Kidney epithelial cell (primary cell): ENCODE measurements at places on chromosomes 5 and 9. TPM values are rescaled to one million over a fixed set of nuclear protein-coding genes. Genes with fewer than 3 reads are reported as not detected.
A peak's percentile ranks its signal among the peaks of the same experiment; 100 is the strongest.

- DNase-seq, result peak; percentile 18
Observed at GRCh38 chr5:103364074-103364473, 105.5 kb downstream of the MACIR start.

GRCh38 chr5:106163233-106163632, 1507.5 kb downstream of the EFNA5 start:
- no peak for DNase-seq

DNA sequence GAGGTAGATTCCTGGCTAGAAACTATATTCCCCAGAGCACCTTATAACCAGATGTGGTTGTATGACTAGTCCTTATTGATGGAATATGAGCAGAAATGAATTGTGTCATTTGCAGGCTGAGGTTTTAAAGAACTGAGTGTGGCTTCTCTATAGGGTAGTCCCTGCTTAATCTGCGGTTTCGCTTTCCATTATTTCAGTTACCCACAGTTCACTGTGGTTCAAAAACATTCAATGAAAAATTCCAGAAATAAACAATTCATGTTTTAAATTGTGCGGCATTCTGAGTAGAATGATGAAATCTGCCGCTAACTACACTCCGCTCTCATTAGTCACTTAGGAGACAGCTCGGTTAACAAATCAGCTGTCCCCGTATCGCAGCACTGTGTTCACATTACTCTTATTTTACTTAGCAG, 65.1 kb downstream of the ANKRD55 start:
- no peak for DNase-seq

DNA sequence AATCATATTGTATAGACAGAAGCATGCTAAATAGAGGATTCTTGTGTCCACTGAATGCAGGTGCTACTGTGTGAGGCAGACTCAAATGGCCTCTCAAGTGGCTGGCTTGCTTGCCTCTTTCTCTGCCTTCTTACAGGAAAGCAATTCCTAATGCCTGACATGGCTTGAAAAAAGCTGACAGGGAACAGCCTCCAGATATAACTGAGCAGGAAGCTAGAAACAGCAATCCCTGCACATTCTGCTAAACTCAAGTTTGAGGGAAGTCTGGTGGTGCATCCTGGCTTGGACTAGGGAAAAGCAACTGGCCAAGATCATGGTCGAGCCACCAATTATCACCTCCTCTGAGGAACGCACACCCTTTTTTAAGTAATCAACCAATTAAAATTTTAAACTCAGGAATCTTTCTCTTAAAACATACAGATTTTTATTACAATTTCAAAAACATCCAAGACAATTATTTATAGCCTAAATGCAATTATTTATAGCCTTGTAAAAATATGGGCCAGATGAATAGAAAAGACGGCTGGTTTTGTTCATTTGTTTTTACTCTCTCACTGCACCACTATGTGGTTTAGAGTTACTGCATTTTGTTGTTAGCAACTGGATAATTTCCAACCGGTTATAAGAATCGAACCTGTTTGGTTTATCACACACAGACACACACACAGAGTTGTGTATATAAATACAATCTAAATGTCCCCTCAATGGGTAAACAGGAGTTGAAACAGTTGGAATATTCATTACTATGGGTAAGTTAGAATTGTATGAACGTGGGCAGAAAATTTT, 290.9 kb upstream of the ANKRD55 start:
- no peak for DNase-seq

DNA sequence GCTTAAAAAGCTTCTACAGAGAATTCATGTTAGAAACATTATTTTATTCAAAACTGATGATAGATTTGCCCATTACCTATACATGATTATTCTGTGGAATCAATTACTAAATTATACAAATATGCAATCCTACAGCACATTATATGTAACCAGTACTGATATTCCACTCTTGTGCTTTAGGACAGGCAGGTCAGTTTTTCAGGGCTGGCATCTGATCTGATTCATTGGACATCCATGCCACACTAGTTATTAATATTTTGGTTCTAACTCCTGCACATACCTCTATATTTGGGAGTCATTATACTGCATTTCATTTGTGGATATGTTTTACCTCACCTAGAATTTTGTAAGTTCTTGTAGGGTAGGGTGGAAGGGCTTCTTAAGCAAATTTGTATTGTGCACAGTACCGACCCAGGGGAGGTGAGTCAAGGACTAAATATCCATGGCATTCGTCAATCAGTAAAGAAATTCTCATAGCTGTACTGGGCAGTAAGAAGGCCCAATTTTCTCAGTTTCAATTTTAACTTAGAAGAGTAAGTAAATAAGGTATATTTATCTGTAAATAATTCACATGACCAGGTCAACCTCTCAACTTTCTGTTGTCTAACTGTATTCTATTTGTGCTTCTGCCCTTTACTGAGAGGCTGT, 33.5 kb downstream of the ELOVL7 start:
- peak; percentile 65 for DNase-seq

DNA sequence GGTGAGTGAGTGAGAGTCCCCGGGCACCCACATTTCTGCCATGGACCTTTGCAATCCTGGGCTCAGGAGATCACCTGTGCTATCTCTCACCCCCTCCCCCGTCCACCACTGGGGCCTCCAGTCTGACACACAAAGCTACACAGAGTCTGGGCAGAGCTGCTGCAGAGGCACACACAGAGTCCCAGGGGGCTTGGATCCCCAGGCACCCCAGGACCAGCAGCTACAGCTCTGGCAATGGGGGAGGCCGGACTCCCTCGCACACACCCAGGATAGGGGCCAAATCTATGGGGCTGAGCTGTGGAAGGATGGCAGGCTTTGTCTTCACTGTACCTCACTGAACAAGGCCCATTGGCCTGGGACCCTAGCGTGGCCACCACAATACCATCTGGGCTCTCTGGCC, 328.8 kb downstream of the MAN2A1 start:
- no peak for DNase-seq

DNA sequence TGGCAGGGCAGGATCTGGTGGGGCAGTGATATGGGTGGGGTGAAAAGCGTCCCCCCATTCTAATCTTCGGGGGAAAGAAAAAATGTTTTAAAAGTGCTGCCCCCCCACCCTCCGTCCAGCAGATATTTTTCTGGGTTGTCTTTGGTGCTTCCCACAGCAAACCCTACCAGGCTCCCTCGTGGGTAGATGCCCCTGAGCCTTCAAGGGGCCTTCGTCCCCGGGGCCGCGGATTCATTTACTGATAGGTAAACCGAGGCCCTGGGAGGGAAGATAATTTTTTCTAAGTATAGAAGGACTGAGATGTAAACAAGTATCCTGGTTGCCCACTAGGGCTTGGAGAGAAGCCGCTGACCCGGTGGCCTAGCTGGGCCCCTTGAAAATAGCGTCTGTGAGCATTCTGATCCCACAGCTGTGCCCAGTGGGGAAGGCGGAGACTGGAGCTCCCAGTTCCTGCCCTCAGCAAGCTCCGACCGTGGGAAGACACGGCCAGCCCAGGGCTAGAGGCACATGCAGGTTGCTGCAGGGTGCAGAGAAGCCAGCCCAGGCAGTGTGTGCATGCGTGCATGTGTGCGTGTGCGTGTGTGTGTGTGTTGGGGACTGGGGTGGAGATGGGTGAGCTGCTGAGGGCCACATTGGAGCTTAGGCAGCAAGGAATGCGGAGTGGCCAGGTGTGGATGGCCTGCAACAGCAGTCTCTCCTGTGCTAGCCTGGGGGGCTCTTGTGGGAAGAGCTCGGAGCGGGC, 6.0 kb upstream of the RXRA start:
- no peak for DNase-seq

DNA sequence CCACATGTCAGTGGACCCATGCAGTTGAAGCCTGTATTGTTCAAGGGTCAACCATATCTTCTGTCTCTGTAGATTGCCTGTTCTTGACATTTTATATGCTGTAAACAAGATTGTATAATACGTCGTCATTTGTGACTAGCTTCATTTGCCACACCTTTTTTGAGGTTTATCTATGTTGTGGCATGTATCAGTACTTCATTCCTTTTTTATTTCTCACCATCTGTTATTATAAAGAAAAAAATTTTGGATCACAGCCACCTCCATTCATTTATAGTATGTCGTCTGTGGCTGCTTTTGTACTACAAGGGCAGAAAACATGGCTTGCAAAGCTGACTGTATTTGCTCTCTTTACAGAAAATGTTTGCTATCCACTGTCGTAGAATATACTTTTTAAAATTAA, 72.4 kb downstream of the TEK start:
- DNase-seq, result no peak

GRCh38 chr5:122202952-122203351, 73.6 kb downstream of the ZNF474 start:
- no peak for DNase-seq

DNA sequence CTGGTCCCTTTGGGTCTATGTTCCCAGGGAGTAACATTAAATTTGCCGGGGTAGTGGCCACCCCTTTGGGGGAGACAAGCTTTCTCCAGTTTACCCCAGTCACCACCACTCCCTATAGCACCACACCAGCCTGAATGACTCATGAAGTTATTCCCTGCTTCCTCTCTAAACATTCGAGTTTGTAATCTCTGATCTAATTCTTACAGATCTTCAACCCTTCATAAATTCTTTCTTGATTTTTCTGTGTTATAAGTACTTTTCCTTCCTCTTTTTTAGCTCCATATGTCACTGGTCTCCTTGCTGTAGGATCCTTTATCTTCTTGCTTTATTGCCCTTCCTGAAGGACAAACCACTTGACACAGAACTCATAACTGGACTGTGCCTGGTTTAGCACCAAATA, 55.6 kb downstream of the GNA14 start:
- no peak for DNase-seq

GRCh38 chr5:5078009-5078897, 61.9 kb upstream of the ADAMTS16 start:
- DNase-seq, result no peak

GRCh38 chr9:119334745-119335144, 34.5 kb downstream of the BRINP1 start:
- DNase-seq, result no peak

GRCh38 chr9:113600871-113601614, 137.5 kb downstream of the RGS3 start:
- DNase-seq, result no peak

DNA sequence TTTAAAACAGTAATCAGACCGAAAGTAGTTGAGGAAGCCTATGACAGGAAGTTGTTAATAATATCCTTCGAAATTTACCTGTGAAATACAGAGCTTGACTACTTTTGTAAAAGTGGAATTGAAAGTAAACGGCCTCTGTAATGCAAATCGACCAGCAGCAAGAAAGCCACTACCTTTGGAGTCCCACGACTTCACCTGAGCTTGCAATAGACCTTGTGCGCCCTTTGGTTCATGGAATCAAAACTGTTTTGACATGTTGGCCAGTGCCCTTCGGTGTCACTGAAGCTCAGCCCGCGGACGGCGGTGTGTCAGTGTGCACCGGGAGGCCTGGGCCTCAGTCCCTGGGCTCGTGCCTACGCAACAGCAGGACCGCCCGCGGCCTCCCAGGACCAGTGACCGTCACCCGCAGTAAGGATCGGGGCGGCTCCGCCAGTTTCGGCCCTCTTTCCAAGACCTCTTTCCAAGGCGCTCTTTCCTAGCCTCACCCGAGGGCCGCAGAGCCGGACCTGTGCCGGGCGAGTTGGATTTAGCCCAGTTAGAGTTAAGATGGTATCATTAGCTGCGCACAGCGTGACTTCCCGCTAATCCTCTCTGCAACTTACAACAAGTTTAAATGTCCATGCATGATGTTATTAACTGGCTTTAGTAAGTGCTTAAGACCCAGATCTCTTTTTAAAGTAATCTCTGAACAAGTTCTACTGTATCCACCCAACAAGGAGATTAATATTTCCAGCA, 223.3 kb downstream of the MEF2C start:
- DNase-seq, result no peak

- DNase-seq, result no peak
Observed at GRCh38 chr9:127976498-127976897, 4.3 kb downstream of the EEIG1 start.

DNA sequence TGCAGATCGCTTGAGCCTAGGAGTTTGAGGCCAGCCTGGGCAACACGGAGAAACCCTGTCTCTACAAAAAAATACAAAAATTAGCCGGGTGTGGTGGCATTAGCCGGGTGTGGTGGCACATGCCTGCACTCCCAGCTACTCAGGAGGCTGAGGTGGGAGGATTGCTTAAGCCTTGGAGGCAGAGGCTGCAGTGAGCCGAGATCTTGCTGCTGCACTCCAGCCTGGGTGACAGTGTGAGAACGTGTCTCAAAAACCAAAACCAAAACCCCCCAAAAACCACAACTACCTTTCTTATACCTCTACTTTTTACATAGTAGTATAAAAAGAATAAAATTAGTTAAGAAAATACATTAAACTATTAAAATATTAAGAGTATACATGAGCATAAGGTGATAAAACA, 121.2 kb downstream of the RAPGEF6 start:
- DNase-seq, result no peak

DNA sequence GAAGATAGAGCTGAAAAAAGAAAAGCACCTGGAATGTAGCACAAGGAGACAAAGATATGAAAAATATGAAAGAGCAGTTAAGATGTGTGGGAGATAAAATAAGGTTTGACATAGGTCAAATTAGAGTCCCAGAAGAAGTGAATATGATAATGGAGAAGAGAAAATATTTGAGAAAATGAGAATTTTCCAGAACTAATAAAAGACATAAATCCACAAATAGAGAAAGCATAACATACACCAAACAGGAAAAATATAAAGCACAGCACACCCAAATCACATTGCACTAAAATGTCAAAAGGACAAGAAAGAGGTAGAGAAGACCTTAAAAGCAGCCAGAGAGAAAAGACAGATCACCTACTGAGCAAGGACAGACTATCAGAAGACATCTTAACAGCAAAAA, 43.4 kb downstream of the IPPK start:
- no peak for DNase-seq

- no peak for DNase-seq
Observed at GRCh38 chr5:135966165-135966564, 11.4 kb upstream of the LECT2 start.

DNA sequence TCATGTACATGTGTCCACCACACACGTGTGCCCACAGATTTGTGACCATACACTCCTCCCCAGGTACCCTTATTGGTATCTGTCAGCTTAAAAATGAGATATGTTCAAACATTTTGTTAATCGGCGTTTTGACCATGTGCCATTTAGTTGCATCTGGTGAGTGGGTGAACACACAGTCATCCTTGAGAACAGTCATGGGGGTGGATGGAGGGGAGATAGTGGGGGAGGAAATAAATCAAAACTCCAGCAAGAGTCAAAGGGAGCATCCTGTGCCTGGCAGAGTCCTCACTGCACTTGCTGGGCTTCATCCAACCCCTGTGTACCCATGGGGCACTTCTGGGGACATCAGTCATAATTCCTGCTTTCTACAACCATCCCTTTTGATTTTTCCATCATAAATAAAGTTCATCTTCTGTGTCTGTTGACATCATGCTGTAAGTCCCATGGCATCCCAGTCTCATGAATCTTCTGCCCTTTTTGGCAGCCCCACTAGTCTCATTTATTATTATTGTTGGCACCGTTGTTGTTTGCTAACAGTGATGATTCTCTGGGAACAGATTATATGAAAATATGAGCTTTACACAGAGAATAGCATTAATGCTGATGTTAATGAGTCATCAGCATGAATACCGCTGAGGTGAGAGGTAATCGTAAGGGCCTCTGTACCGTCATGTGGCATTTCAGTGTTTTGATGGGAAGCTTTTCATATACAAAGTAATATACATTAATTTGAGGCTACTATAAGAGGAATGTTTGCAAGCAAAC, 24.4 kb upstream of the CLK4 start:
- DNase-seq, result no peak

The NR6A1 gene
- total RNA-seq, result 0.92 and 2.2 TPM in 2 replicates

The CTSL gene
- 85.2 and 117 TPM in 2 replicates for total RNA-seq

The ANKRD18B gene
- total RNA-seq, result 2.1 and 3.8 TPM in 2 replicates

The COQ4 gene
- total RNA-seq, result 46.3 and 59.8 TPM in 2 replicates

The SLC28A3 gene
- total RNA-seq, result 0.21 and 0.75 TPM in 2 replicates

The NFIB gene
- total RNA-seq, result 3.1 and 3.3 TPM in 2 replicates

The PCAT7 gene
- not detected in 2 replicates for total RNA-seq

The INSYN2B gene
- total RNA-seq, result 0.07 and 0.17 TPM in 2 replicates

The UNC5A gene
- 1.1 and 2.3 TPM in 2 replicates for total RNA-seq

The IFNA2 gene
- total RNA-seq, result not detected in 2 replicates

The HNRNPA0 gene
- 14.7 TPM in 2 replicates for total RNA-seq

The SAPCD2 gene
- total RNA-seq, result 5.3 and 5.8 TPM in 2 replicates
